ENCODE measurements at places on chromosomes 5 and 9. TPM values are rescaled to one million over a fixed set of nuclear protein-coding genes. Genes with fewer than 3 reads are reported as not detected.

ANKRD33B gene
- 6.3 TPM for total RNA-seq

WNK2 gene
- 8.5 TPM for total RNA-seq

MOB3B gene
- 8.7 TPM for total RNA-seq

SLC45A2 gene
- total RNA-seq = not detected

FAXDC2 gene
- total RNA-seq = 21.0 TPM

TYRP1 gene
- 1.4 TPM for total RNA-seq

SH3TC2 gene
- total RNA-seq = 0.46 TPM

SPATA31D4 gene
- total RNA-seq = not detected

SPARC gene
- 1,186 TPM for total RNA-seq

ANKRD20A1 gene
- 0.80 TPM for total RNA-seq

LHFPL2 gene
- total RNA-seq = 49.4 TPM

LCN10 gene
- 4.7 TPM for total RNA-seq

GABRB2 gene
- 1.4 TPM for total RNA-seq

STK32A gene
- 8.7 TPM for total RNA-seq

KCNV2 gene
- total RNA-seq = not detected

DNA sequence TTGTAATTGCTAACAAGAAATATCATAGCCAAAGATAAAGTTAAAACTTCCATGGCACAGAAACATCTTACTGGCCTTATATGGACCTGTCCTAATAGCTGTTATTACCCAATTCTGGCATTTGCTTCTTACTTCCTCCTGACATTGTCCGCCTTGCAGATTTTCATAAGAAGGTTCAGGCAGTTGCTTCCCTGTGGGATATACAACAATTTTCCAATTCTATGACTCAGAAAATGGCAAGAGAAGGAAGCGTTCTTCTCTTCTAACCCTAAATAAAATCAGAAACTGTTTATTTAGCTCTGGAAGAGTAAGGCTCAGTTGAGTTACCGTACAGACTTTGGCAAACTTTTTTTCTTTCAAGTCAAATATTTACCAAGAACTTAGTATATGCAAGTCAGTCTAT is 1.7 kb downstream of the PRKAA1 start:
- DNase-seq = no peak

GRCh38 chr5:62112689-62113228 is 193.2 kb upstream of the KIF2A start:
- no peak for DNase-seq

- DNase-seq = no peak
Measured at GRCh38 chr5:20575571-20575970, 587.6 kb upstream of the CDH18 start.

- DNase-seq = no peak
Measured at GRCh38 chr9:105291422-105291859, 47.0 kb downstream of the SLC44A1 start.

GRCh38 chr9:134987376-134987775 is 69.7 kb upstream of the FCN1 start:
- no peak for DNase-seq

GRCh38 chr9:71524516-71524915 is 243.8 kb downstream of the CEMIP2 start:
- no peak for DNase-seq

GRCh38 chr9:114216081-114216480 is 60.7 kb downstream of the COL27A1 start:
- peak; percentile 90 for DNase-seq

DNA sequence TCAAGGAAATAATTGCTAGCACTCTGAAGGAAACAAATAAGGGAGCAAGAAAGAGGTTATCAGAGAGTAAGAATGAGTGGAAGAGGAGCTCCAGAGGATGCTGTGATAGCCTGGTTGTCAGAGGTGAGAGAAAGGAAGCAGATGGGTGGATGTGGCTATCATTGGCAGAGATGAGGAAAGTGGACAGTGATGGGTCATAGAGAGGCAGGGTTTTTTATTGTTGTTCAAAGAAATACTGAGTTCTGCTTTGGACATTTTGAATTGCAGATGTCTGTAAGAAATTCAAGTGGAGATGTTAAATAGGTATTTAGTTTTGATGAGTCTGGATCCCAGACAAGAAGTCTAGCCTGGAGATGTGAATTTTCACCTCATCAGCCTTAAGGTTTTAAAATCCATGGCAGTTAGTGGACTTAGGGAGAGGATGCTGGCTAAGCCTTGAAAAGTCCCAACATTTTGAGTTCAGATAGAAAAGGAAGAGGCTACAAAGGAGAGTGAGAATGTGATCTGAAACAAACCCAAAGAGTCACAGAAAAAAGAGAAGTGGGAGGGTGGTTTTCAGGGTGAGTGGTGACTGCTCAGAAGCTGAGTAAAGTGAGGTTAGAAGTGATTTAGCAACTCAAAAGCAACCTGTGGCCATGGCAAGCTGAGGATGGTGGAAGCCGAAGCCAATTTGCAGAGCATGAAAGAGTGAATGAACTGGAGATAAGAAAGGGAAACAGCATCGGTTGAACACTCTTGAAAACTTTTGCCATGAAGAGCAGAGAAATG is 50.4 kb downstream of the PPIC start:
- DNase-seq = no peak

DNA sequence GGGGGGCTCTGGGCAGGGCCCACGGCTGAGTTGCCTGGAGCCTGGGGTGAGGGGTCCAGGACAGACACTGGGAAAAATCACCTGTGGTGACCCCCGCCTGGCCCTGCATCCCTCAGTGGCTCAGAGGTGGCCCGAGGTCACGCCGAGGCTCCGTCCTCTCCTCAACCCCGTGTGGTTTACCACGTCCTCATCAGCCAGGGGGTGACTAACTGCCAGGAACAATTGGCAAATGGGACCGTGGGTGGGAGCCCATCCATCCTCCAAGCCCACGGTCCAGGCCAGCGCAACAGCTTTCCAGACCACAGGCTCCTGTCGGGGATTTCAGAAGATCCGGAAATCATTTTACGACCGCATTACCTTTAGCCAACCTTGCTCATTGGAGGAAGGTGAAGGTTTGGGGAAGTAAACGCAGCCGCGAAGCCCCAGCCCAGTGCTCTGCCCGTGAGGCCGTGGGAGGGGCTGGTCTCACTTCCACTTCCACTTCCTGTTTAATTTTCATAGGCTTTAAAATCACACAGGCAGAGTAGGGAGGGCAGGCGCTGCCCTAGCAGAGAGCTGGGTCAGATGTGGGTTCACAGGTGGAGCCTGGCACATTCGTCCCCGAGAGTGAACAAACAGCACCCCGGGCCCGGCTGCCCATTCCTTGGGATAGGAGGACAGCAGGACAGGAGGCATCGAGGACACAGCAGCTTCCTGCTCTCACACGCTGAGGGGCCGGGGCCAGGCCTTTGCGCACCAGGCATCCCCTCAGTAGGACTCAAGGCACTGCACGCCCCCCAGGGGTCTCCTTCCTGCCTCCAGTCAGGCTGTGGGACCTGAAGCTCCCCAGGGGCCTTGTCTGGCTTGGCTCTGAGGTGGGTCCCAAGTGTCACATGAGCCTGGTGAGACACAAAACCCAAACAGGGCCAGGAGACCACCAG is 19.8 kb upstream of the SLC9A3 start:
- DNase-seq = no peak

- no peak for DNase-seq
Measured at GRCh38 chr5:20276061-20276958, 288.3 kb upstream of the CDH18 start.

GRCh38 chr5:133877351-133878235 is 90.8 kb downstream of the C5orf15 start:
- no peak for DNase-seq

GRCh38 chr5:91111473-91112238 is 271.5 kb downstream of the ARRDC3 start:
- DNase-seq = no peak

DNA sequence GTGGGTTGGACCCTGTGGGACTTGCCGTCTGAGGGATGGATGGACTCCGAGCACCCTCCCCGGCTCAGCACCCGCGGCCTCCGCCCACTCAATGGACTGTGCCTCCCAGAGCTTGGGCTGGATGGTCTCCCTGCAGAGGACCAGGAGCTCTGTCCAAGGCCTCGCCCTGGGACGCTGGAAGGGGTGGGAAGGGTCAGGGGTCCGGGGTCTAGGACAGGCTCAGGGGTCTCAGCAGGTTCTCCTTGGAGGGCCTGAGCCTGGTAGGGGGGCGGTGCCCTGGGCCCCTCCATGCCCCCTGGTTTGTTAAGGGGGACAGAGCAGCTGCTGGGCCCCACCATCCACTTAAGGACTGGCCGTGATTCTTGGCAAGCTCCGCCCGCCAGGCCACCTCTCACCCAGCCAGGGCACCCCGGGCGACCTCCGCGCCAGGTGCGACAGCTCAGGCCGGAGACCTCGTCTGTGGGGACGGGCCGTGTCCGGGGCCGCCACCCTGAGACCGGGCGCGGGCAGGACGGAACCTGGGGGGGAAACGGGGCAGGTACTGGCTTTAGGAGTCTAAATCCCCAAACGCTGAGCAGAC is 29.2 kb downstream of the EXOC3 start:
- no peak for DNase-seq

- peak; percentile 57 for DNase-seq
Measured at GRCh38 chr5:34622098-34622400, 34.1 kb upstream of the RAI14 start.

DNA sequence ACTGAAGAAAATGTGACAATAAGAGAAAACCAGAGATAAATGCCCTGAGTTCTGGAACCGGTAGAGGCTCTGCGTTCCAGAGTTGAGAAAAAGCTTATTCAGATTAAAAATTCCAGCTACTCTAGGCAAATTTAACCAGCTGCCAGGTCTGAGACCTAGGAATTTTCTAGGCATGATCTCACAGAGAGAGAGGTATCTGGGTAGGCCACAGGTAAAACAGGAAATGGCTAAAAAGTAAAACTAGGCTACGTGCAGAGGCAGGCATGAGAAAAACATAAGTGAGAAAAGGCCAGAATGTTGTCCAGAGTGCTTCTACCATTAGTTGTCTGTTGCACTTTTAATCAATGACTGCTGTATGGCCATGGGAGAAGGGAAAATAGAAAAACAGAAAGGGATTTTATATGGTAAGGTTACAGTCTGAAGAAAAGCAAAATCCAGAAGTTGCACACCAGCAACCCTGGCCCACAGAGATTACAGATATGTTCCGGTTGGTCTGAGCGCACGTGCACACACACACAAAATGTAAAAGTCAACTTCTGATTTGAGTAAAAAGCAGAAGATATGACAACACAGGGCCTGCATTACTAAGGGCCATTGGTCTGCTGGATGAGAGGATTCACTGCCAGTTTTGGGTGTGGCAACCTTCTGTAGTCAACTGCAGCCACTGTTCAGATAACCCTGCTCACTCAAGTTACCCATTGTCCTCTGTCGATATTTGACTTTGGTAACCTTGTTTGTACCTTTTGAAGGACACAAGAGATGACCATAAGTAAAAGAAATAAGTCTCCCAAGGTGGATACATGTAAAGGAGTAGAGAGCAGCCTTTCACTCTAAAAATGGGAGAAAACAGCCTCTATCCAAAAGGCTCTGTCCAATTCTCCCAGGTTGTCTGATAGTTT is 266.0 kb downstream of the DTWD2 start:
- DNase-seq = no peak

DNA sequence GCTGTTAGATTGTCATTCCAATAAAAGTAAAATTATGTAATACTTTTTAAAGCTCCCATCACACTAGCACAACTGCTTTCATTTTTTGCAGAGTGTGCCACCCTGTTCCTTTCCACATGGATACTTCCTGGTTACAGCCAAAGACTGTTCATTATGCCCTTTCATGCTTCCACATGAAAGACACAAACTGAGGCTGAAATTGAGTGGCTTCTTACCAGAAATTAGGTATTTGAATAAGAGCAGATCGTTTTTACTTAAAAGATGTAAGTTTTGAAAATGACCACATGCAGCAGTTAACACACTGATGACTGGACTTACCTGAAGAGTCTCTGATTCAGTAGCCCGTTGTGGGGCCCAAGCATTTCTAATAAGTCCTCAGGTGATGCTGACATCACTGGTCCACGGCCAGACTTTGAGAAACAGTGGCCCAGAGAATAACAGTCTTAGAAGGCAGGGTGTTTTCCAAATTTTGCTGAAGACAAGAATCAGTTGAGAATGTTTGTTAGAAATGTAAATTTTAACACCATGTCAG is 187.6 kb upstream of the DMRT1 start:
- DNase-seq = no peak

- DNase-seq = no peak
Measured at GRCh38 chr9:110940951-110941557, 97.2 kb downstream of the LPAR1 start.

- DNase-seq = no peak
Measured at GRCh38 chr5:2746561-2747032, 4.9 kb downstream of the IRX2 start.

DNA sequence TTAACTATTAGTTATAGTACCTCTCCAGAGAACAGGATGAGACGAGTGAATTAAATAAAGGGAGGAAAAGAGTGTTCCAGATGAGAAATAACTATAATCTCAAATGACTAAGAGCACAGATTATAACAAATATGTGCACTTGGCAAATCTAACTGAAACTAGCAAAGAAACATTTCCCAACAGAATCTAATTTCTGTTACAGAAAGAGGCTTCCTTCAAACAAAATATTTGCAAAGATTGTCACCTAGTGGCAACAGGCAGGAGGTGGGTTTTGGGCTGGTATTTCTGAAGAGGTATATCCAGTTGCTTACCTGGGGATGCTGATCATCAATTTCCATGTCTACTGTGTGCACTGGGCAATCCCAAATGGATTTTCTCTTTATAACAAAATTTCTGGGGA is 5.6 kb upstream of the SPDL1 start:
- DNase-seq = peak; percentile 15

- no peak for DNase-seq
Measured at GRCh38 chr5:89473196-89473595, 590.2 kb upstream of the MEF2C start.

DNA sequence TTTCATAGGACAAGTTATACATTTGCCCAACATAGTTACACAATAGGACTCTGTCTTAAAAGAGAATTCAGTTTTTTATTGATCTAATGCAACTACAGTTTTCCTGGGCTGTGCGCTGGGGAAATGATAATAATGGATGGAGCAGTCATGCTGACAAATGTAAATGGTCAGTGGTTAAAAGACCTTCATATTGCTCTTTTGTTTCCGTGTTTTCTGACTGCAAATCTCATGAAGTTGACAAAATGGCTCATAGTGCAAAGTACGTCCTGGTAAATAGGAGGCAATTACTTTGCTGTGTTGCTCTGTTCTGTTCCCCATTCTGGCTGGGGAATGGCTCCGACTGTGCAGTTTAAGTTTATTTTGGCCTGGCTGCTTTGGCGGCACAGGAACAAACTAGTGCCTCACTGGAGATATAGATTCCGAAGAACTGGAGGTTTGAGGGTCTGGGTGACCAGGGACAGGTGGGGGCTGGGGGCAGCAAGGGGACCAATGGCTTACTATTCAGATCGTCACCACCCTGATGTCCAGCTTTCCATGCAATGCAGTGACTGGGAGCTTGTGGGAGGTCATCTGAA is 54.3 kb downstream of the PTTG1 start:
- DNase-seq = no peak

GRCh38 chr5:110815916-110816605 is 77.3 kb downstream of the SLC25A46 start:
- DNase-seq = peak; percentile 18

- DNase-seq = no peak
Measured at GRCh38 chr5:103021314-103021713, 98.6 kb downstream of the GIN1 start.

- DNase-seq = no peak
Measured at GRCh38 chr9:126401107-126401506, 74.5 kb downstream of the MVB12B start.

Data from lung (tissue), 17 donors.